Esophagus muscularis mucosa (tissue), 4 donors: ENCODE measurements at places on chromosomes 5 and 9. TPM values are rescaled to one million over a fixed set of nuclear protein-coding genes. Genes with fewer than 3 reads are reported as not detected.
A peak's percentile ranks its signal among the peaks of the same experiment; 100 is the strongest.

Gene ADGRV1
- total RNA-seq = 0.57 TPM

Gene LCN12
- total RNA-seq = not detected

Gene FAM169A
- total RNA-seq = 0.80 TPM

DNA sequence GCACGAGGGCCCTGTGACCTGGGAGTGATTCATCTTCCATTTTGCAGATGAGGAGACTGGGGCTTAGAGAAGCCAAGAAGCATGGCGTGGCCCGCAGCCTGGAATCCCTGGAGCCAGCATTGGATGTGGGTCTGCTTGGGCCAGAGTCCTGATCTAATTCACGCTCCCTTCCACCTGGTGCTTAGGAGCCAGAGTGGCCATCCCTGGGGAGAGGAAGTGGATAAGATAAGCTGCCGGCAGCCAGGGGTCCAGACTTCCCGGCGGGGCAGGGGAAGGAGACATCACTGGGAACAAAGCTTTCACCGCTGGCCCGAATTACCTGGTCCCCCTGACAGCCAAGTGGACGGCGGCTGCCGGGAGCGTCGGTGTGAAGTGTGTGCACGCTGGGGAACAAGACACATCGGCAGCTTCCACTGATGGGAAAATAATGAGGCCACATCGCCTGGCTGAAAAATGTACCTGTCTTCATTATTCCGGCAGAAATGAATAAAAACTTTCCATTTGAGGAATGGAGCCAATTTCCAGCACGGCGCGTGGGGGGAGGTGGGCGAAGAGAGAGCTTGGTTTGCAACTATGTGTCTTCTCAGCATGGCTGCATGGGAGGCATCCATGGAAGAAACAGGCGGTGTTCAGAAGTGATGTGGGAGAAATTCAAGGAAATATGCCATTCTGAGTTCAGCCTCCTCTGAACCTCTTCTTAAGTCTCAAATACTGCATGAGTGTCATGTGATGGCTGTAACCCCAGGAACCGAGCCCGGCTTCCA lies 78.5 kb downstream of the OLFM1 start:
- no peak for DNase-seq
- H3K27me3 ChIP-seq = peaks cover 79% of the 10 kb centered on the region
- no peak overlapping the region for H3K4me3 ChIP-seq
- H3K4me1 ChIP-seq = no peaks in the 10 kb centered on the region

DNA sequence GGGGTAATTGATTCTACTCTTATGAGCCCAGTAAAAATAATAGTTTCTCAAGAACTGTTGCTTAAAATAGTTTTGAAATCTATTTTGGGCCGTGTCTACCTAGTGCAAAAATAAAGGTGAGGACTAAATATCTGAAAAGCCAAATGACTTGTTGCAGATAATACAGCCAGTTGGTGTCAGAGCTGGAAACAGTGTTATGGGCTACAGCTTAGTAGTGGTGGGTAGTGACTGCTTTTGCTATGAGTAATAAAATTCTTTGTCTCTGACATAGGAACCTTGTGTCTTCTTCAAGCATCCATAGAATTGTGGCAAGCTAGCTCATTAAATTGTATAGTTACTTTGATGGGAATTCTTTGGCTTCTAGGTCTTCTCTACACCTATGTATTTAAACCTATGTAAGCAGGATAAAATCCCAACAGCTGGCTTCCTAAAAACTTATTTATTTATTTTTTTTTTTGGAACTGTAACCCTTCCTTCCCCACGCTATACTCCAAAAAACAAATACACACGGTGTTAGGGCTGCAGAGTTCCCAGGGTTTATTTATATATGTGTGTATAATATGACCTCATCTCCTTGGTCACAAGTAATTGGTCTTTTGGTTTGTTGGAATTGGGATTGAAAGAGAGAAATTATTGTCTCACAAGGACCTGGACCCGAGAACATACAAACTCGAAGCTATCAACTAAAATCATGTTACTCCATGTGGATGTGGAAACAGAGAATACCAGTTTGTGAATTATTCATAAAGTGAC lies 138.0 kb downstream of the NUDT12 start:
- no peak overlapping the region for H3K4me3 ChIP-seq
- H3K4me1 ChIP-seq = peaks cover 9% of the 10 kb centered on the region
- DNase-seq = no peak
- no peaks in the 10 kb centered on the region for H3K36me3 ChIP-seq
- H3K27me3 ChIP-seq = no peaks in the 10 kb centered on the region

DNA sequence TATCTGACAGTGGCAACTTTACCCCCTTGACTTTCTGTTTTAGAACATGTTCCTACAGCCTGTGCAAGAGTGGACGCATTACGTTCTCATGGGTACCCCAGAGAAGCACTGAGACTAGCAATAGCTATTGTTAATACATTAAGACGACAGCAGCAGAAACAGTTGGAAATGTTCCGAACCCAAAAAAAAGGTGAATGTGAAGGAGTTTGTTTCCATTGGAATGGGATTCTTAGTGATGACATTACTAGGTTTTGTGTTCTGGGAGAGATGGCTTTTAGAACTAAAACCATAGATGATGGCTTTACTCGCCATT lies 194.1 kb downstream of the ZSWIM6 start:
- H3K4me3 ChIP-seq = no peak overlapping the region
- peaks cover 12% of the 10 kb centered on the region for H3K36me3 ChIP-seq
- no peak overlapping the region for H3K27ac ChIP-seq

DNA sequence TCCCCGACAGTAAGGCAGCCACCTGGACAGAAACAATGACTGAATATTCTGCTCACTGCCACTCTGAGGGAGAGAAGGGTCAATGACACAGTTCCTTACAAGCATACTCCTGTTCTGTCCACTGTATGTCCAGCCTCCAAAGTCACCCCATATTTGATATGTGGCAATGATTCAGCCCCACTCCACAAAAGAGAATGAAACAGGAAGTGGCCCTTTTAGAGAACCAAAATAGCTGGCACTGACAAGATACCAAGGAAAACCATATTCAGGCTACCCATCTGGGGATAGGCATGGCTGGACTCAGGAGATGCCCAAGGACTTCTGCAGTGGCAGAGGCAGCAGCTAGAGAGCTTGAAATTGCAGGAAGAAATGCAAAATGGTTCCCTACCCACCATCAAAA lies 12.8 kb upstream of the GFRA3 start:
- no peaks in the 10 kb centered on the region for H3K27me3 ChIP-seq
- no peaks in the 10 kb centered on the region for H3K4me1 ChIP-seq
- H3K4me3 ChIP-seq = no peak overlapping the region
- no peak for DNase-seq
- no peaks in the 10 kb centered on the region for H3K36me3 ChIP-seq

- no peaks in the 10 kb centered on the region for H3K36me3 ChIP-seq
- H3K4me3 ChIP-seq = no peak overlapping the region
- no peak overlapping the region for H3K27ac ChIP-seq
- no peak for DNase-seq
- H3K4me1 ChIP-seq = no peaks in the 10 kb centered on the region
These were observed 624.9 kb upstream of the GRAMD2B start for GRCh38 chr5:125798307-125798706.

- H3K4me3 ChIP-seq = no peak overlapping the region
- H3K27ac ChIP-seq = no peak overlapping the region
- H3K36me3 ChIP-seq = no peaks in the 10 kb centered on the region
These were observed 51.1 kb upstream of the SNX2 start for GRCh38 chr5:122723606-122724352.

DNA sequence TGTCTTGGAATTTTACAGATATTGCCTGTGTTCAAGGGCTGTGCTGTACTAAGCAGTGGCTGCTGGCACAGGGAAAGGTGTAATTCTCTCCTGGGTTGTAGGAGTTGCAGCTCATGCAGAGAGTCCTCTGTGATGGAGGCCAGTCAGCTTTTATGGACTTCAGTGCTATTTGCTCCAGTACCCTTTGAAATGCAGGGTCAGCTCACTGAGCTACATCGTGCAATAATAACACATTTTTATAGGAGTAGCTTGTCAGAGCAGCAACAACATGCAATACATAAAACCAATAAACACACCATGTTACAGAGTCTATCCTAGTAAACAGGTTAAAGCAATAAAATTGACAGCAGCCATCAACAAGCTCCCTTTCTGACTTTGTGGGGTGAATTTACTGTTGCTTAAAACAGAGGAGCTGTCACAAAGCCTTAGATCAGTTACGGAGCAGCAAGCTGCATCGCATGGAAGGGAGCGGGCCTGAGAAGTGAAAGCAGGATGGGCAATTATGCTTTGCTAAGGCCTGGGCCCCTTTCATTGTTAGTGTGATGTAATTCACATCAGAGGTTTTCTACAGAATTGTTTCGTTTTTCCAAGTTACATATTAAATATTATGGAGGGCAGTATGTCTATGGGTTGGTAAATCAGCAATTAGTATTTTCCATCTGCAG lies 16.8 kb downstream of the CD180 start:
- no peak for DNase-seq
- no peaks in the 10 kb centered on the region for H3K36me3 ChIP-seq
- H3K27ac ChIP-seq = no peak overlapping the region
- no peaks in the 10 kb centered on the region for H3K27me3 ChIP-seq
- no peak overlapping the region for H3K4me3 ChIP-seq
- H3K4me1 ChIP-seq = peaks cover 8% of the 10 kb centered on the region

DNA sequence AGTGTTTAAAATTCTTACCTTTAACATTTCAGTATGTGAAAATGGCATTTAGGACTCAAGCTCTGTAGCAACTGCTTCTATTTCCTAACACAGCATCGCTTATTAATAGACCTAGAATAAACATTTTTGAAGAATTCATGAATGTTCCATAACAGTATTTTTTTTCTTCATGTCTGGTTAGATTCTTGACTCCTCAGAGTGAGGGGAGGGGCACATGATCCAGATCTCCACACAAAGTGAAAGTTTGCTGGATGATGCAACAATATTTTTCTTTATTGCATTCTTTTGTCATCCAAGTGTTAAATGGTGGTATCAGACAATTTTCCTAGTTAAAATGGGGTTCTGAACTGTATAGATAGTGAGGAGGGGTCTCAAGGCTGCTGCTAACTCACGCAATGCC lies 130.8 kb upstream of the MAN2A1 start:
- H3K27ac ChIP-seq = no peak overlapping the region
- H3K4me3 ChIP-seq = no peak overlapping the region
- no peaks in the 10 kb centered on the region for H3K4me1 ChIP-seq
- H3K27me3 ChIP-seq = no peaks in the 10 kb centered on the region
- no peaks in the 10 kb centered on the region for H3K36me3 ChIP-seq

GRCh38 chr9:12538842-12539579 lies 154.2 kb upstream of the TYRP1 start:
- DNase-seq = no peak
- no peak overlapping the region for H3K27ac ChIP-seq
- no peaks in the 10 kb centered on the region for H3K36me3 ChIP-seq
- H3K4me3 ChIP-seq = no peak overlapping the region
- no peaks in the 10 kb centered on the region for H3K4me1 ChIP-seq

- peaks cover 17% of the 10 kb centered on the region for H3K4me1 ChIP-seq
- no peaks in the 10 kb centered on the region for H3K27me3 ChIP-seq
- H3K27ac ChIP-seq = no peak overlapping the region
- no peak overlapping the region for H3K4me3 ChIP-seq
- H3K36me3 ChIP-seq = no peaks in the 10 kb centered on the region
- no peak for DNase-seq
These were observed 79.3 kb upstream of the MAP3K1 start for GRCh38 chr5:56735849-56736641.

DNA sequence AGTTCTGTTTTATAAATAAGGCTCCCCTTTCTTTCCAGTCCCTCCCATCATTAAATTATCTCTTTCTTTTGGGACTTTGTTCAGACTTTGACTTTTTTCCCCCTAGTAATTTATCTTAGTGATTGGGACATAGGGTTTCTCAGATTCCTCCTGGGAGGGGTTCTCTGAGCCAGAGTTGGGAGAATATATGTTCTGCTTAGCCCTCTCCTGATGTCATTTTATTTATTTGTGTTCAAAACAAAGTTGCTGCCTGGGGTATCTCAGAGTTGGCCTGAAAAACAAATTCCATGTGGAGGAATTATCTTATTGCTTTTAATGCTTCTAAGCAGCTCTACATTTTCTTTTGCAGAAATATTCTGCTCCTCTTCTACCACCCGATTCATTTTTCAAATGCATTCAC lies 211.0 kb downstream of the PCSK5 start:
- H3K36me3 ChIP-seq = peaks cover 9% of the 10 kb centered on the region
- peaks cover 23% of the 10 kb centered on the region for H3K4me1 ChIP-seq
- DNase-seq = no peak
- no peak overlapping the region for H3K4me3 ChIP-seq
- H3K27me3 ChIP-seq = no peaks in the 10 kb centered on the region

- H3K4me1 ChIP-seq = peaks cover 14% of the 10 kb centered on the region
- no peaks in the 10 kb centered on the region for H3K27me3 ChIP-seq
- no peak overlapping the region for H3K4me3 ChIP-seq
- DNase-seq = no peak
- no peaks in the 10 kb centered on the region for H3K36me3 ChIP-seq
These were observed 112.2 kb downstream of the RPS23 start for GRCh38 chr5:82165740-82166530.

GRCh38 chr5:149724130-149724840 lies 5.8 kb upstream of the PPARGC1B start:
- peaks cover 4% of the 10 kb centered on the region for H3K4me1 ChIP-seq
- peak; percentile 57 for DNase-seq
- H3K27me3 ChIP-seq = no peaks in the 10 kb centered on the region

GRCh38 chr5:88807327-88807726 lies 75.7 kb downstream of the MEF2C start:
- H3K36me3 ChIP-seq = no peaks in the 10 kb centered on the region
- H3K4me3 ChIP-seq = no peak overlapping the region
- DNase-seq = no peak
- H3K27me3 ChIP-seq = no peaks in the 10 kb centered on the region
- H3K4me1 ChIP-seq = no peaks in the 10 kb centered on the region
- H3K27ac ChIP-seq = no peak overlapping the region

DNA sequence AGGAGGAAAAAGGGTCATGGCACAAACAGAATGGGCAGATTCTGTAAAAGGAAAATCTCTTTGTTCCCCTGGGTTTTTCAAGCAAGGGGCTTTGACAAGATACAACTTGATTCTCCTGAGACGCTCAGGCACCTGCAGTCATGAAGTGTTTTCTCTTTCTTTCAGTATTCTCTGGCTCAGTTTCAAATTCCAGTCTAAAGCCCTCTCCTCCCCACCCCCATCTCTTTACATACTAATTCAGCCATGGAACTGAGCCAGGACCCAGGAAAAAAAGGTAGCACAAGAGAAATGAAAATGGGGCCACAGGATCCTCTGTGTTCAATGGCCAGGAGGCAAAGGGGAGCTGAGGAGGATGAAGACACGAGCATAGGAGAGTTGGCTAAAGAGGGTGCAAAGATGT lies 408.4 kb downstream of the SPOCK1 start:
- no peak for DNase-seq
- no peaks in the 10 kb centered on the region for H3K4me1 ChIP-seq
- H3K27ac ChIP-seq = no peak overlapping the region
- no peak overlapping the region for H3K4me3 ChIP-seq
- H3K27me3 ChIP-seq = no peaks in the 10 kb centered on the region

DNA sequence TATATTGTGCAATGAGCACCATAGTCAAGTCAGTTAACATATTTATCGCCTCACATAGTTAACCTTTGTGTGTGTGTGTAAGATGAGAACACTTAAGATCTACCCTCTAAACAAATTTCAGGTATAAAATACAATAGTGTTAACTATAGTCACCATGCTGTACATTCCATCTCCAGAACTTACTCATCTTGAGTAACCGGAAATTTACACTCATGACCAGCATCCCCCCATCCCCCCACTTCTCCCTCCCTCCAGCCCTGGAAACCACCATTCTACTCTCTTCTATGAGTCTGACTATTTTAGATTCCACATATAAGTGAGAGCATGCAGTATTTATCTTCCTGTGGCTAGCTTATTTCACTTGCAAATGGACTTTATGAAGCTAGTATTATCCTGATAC lies 40.3 kb downstream of the ZNF354A start:
- no peak overlapping the region for H3K4me3 ChIP-seq
- H3K27ac ChIP-seq = no peak overlapping the region
- H3K27me3 ChIP-seq = no peaks in the 10 kb centered on the region
- no peak for DNase-seq
- no peaks in the 10 kb centered on the region for H3K4me1 ChIP-seq
